ENCODE measurements at places on chromosomes 3 and 15.

DNA sequence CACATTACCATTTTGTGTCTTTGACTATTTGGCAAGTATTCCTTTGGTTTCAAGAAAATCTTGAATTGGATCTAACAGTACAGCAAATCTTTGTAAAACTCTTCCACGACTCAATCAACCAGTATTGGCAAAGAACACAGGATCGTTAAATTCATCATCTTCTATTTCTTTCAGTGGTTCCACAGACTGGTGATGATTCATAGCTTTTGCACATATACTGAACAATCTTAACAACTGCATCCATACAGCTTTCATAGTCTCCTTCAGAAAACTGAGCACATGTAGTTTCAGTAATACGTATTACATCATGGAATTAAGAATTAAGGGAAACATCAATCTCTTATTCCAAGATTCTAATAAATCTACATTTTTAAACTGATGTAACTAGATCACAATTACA lies 91.6 kb upstream of the LIPC start:
- DNase-seq = no peak

DNA sequence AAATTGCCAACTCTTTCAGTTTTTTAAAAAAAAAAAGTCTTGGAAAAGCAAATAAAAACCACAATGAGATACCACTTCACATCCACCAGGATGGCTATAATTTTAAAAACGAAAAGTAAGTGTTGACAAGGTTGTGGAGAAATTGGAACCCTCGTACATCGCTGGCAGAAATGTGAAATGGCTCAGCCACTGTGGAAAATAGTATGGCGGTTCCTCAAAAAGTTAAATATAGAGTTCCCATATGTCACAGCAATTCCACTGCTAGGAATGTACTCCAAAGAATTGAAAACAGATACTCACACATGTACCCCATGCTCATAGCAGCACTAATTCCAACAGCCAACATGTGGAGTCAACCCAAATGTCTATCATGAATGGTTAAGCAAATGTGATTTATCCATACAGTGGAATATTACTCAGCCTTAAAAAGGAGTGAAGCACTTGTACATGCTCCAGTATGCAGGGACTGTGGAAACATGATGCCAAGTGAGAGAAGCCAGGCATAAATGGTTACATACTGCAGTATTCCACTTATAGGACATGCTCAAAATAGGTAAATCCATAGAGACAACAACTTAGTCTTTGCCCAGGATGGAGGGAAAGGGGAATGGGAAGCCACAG lies 73.8 kb upstream of the PCSK6 start:
- DNase-seq = no peak

GRCh38 chr15:79132770-79133169 lies 42.2 kb upstream of the RASGRF1 start:
- no peak for DNase-seq

GRCh38 chr15:57297163-57297593 lies 79.1 kb upstream of the CGNL1 start:
- DNase-seq = no peak

DNA sequence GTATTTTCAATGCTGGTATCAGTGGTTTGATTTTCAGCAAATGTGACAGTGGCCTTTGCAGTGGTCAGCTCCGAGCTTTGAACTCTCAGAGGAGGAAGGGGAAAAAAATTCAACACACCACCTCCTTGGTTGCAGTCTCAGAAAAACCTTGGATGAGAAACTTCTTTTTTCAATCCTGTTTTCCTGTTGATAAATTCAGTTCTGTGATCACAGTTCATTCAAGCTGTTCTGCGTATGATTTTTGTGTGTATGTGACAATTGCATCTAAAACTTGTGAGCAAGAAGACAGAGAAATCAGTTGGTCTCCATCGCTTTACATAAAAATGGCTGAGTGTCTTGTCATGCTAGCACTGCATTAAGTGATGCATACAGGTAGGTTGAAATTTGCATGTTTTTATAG lies 19.2 kb downstream of the ZBTB38 start:
- DNase-seq = no peak

DNA sequence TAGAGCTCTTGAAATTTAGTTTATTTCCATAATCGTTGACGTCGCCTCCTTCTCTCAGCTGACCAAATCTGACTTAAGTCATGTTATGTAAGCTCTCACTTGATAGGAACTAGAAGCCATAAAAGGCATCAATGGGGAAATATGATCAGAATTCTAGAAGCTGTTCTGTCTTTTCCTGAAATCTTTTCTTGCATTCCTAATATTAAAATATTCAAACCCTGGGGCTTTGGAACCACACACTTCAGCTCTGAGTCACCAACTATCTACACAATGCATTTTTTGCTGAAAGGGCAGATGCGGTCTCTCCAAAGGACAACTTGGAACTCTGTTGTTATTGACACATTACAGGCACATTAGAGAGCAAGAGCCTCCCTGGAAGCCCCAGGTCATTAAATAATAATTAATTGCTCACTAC lies 91.3 kb downstream of the LARS2 start:
- DNase-seq = no peak

- peak; percentile 54 for DNase-seq
Measured at GRCh38 chr3:48268381-48268935, 27.6 kb downstream of the ZNF589 start.

Measured in T-helper 9 cell (primary cell).